ENCODE measurements at places on chromosomes 12 and 14. TPM values are rescaled to one million over a fixed set of nuclear protein-coding genes. Genes with fewer than 3 reads are reported as not detected.

- DNase-seq, result no peak
Measured at GRCh38 chr12:64911081-64911480, 86.6 kb downstream of the TBC1D30 start.

- no peak for DNase-seq
Measured at GRCh38 chr14:39276005-39276404, 42.3 kb downstream of the MIA2 start.

DNA sequence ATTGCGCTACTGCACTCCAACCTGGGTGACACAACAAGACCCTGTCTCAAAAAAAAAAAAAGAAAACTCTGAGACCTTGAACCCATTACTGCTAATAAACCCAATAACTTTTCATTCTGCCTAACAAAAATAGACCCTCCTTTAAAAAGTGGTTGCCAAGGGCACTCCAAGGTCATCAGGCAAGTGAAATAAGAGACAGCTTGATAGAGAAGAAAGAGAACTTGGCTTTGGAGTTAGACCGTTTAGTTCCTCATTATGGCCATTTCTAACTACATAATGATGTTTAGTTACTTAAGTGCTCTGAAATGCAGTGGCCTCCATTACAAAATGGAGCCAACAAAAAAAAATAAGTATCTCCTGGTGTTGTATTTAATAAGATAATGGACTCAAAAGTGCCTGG is 55.9 kb downstream of the PHLDA1 start:
- no peak for DNase-seq

Gene ADCY6
- 27.3 TPM for polyA plus RNA-seq

DNA sequence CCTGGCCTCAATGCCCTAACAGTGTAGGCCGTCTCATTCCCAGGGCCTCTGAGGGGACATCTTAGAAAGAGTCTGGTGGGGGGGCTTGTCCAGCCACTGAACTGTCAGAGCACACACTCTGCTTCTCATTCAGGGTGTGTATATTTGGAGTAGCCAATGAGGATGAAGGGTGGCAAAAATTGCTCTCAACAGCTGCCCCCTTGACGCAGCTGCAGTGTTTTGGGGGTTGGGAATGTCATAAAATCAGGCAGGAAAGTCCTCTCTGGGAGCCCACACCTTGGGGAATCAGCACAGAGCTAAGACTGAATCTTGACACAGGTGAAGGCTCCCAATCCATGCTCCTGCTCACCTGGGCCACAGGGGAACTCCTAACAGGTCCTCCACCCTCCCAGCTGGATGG is 1.5 kb downstream of the RASAL1 start:
- DNase-seq, result no peak

DNA sequence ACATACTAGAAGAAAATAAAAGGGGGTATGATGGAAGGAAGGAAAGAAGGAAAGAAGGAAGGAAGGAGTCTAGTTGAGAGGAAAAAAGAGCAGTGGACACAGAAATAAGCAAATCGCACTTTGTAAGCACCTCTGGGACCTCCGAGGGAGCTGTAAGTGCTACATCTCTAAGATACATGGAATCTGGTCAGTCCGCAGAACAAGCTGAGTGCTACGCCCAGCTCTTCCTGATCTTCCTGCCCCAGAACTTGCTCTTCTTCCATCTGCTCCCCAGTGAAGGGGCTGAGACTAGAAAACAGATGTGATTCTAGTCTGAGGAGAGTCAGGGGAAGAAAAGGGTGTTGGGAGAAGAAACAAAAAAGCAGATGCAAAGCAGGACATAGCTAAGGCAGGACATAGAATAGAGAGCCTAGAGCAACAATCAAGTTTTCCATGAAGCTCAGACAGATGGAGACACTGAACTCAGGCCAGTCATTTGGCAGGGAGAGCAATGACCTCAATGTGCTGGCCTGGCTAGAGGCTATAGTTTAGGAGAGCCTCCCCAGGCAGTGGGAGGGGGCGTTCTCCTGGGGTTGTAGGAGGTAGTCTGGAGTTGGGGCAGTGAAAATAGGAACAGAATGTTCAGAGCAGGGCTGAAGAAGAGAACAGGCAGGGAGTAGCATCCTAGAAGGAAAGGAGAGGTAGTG is 1.7 kb upstream of the MFAP5 start:
- no peak for DNase-seq

Gene PPP1R12A
- 10.3 TPM for polyA plus RNA-seq

Gene C12orf75
- 107 TPM for polyA plus RNA-seq

- no peak for DNase-seq
Measured at GRCh38 chr12:5900533-5901205, 44.4 kb downstream of the ANO2 start.

GRCh38 chr14:52692248-52692962 is 3.0 kb downstream of the ERO1A start:
- DNase-seq, result no peak

DNA sequence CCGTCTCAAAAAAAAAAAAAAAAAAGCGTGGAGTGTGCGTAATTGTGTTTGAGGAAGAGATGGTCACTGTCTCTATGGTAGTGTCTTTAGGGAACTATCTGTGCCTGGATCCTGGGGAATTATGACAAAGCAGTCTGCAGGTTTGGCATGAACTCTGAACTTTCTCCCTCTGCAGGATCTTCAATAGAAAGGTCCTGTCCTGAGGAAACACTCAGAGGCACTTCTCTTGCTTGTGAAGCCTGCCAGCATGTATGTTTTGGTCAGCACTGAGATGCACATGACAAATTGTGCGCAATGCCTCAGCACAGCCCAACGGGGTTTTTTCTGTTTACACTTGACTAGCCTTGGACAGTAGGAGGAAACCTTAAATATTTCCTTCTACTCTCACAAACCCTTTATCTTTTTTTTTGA is 46.6 kb downstream of the ATF7 start:
- no peak for DNase-seq

- DNase-seq, result no peak
Measured at GRCh38 chr12:53077030-53077429, 2.2 kb downstream of the SPRYD3 start.

- peak; percentile 77 for DNase-seq
Measured at GRCh38 chr12:57240066-57240921, 10.7 kb downstream of the STAC3 start.

GRCh38 chr12:124727264-124727800 is 136.3 kb downstream of the SCARB1 start:
- DNase-seq, result no peak

Gene FBXO34
- polyA plus RNA-seq, result 12.8 TPM

Gene EMP1
- 45.1 TPM for polyA plus RNA-seq

Gene AQP2
- 666 TPM for polyA plus RNA-seq

Gene PIWIL1
- polyA plus RNA-seq, result 0.15 TPM

DNA sequence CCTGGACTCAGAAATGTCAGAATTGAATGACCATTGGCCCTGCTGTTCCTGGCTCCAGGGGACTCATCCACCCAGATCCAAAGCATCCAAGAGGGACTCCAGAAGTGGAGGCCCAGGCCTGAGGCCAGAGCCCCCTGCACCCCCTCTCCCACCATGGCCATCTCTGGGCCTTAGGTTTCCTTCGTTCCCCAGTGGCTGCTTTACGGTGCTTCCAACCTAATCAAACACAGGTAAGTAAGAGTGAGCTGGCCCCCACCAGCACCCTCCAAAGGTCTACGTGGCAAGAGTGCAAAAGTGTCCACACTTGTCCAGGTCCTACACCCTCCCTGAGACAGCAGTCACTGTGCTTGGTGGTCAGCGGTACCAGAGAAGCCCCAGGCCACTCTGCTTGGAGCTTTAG is 139.0 kb downstream of the DPF3 start:
- no peak for DNase-seq

DNA sequence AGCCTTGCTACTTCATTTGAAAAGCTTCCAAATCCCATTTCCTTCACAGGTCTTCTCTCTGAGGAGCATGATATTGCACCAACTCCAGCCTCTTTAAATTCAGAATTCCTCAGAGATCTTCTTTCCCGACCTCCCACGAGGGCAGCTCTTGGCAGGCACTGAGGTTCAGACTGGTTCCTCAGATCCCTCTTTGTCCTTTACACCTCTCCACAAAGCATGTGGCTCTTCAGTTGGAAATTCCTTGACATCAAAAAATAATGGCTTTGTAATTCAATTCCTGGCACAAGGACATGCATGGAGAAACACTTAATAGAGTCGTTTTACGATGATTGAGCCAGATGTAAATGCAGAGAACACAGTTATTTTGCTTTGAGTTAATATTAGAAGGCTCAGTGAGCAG is 63.2 kb upstream of the TMX1 start:
- peak; percentile 87 for DNase-seq

DNA sequence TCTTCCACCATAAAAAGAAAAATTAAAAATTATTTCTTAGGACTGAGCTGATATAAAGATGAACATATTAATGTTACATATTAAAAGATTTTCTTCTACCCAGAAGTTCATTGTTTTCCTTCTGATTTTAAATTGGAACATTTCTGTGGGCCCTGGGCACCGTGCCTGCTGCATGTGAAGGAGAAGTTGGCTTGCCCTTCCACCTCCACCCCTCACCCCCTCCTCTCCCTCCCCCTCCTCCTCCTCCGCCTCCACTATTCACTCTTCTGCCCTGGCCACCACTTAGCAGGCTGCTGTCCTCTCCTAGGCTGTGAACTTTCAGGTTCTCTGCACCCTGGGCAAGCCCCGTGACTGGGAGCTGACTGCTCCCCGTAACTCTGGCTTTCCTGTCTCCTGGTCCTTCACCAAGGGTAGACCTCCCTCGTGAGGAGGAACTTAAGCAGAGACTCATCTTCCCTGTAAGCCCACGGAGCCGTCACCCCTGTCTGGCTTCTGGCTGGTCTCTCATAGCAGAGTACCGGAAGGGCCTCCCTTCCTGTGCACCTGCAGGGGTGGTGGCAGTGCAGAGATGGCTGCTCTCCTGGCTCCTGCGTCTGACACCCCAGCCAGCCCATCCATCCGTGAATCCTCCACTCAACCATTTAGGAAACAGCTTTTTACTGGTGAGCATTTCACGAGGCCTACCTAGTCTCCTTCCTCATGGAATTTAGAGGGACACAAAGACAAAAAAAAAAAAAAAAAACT is 12.8 kb downstream of the TUNAR start:
- no peak for DNase-seq

Gene SDSL
- 116 TPM for polyA plus RNA-seq

Gene SLC4A8
- 3.4 TPM for polyA plus RNA-seq

DNA sequence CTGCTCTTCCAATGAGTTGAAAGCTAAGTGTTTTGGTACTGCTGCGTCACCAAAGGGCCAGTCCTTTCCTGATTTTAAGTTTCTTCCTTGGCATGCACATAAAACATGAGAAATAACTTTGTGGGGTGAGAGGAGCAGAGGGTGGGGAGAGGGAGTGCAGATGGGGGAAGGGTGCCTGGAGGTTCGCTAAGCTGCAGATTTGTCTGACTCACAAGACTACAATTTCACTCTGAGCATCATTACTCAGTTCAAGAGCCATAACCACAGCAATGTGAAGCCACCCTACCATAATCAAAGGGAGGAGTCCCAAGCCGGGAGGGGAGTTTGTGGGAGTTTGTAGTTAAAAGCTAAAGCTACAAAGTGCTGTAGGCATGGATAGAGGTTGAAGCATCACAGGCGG is 136.1 kb downstream of the ANO2 start:
- peak; percentile 67 for DNase-seq

Gene STX2
- 10.1 TPM for polyA plus RNA-seq

GRCh38 chr14:99946652-99947489 is 118.4 kb upstream of the EVL start:
- peak; percentile 66 for DNase-seq

DNA sequence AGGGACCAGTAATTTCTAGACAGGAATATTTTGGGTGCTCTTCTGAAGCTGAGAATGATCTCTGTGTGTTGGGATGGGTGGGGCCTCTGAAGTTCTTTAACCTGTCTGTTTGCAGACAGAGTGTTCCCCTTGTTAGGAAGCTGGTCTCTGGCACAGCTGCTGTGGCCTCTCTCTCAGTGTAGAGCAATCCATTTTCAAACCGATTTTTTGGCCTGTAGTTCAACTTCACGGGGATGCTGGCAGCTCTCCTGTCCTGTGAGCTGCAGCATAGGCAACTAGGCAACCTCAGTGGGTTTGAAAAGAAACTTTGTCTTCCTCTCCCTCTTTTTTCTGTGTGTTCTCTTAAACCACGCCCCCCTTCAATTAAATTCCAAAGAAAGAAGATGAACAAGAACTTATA is 69.1 kb downstream of the SMOC1 start:
- DNase-seq, result no peak

- DNase-seq, result peak; percentile 87
Measured at GRCh38 chr12:109720152-109720856, 6.7 kb downstream of the FAM222A start.

DNA sequence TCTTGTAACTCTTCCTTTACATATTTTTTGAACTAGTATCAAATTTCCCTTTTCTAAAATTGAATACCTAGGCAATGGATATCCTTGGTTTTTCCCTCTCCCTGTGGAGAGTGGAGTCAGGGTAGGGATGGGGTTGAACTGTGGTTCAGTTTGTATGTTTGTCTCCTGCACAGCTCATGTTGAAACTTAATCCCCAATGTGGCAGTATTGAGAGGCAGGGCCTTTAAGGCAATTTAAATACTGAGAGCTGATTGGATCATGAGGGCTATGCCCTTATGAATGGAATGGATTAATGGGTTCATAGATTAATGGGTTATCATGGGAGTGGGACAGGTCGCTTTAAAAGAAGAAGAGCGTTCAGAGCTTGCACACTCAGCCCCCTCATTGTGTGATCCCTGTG is 127.2 kb upstream of the RGS6 start:
- no peak for DNase-seq

GRCh38 chr14:21454843-21455544 is 929 bp downstream of the CHD8 start:
- DNase-seq, result peak; percentile 38

DNA sequence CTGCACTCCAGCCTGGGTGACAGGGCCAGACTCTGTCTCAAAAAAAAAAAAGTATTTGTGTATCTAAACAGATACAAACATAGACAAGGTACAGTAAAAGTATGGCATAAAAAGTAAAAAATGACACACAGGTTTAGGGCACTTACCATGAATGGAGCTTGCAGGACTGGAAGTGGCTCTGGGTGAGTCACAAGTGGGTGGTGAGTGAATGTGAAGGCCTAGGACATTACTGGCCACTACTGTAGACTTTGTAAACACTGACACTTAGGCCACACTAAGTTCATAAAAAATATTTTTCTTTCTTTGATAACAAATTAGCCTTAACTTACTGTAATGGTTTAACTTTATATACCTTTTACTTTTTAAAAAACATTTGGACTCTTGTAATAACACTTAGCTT is 38.0 kb upstream of the EIF5 start:
- DNase-seq, result no peak

DNA sequence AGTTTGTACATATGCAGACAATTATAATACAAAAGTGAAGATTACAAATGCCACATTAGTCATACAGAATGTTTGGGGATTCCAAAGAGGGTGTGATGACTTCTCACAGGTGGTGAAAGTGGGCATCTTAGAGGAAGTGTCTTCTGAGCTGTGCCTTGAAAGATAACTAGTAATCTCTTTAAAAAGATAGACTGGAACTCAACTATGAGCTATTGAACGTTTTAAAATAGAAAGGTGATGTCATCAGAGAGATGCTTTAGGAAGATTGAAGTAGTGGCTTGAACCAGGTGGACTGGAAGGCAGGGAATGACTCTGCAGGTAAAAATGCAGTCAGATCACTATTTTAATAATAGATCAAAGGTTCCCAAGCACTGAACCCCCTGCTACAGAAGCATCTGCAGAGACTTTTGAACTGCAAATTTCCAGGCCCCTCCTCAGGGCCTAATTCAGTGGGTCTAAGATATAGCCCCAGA is 50.3 kb downstream of the SYT1 start:
- DNase-seq, result no peak
